Suprapubic skin (tissue), 4 donors: ENCODE measurements at places on chromosomes 13 and 19. TPM values are rescaled to one million over a fixed set of nuclear protein-coding genes. Genes with fewer than 3 reads are reported as not detected.

DNA sequence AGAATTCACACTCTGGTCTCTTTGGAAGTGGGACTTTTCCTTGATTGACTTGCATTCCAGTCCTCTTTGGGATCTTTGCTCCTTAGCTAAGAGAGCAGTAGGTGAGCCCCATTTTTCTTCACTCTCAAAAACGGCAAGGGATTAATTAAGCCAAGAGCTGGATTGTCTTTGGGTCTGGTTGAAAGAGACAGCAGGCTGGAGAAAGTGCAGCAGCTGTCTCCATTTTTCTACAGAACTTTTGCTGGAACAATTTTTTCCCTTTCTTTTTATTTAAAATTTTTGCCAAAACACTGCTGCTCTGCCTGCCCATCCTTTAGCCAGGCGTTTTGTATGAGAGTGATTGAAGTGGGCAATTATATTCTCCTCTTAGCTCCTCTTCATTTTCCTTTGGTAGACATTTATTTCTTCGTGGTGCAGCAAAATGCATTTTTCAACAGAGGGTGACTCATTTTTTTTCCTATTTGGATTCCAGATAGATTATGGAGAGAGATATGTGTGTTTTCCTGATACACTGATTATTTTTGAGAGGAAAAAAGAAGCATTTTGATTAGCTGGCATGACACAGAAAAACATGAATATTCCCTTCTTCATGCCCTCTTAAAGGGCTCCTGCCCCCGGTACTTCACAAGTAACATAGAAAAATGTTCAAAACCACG lies 371.2 kb upstream of the NBEA start:
- H3K27me3 ChIP-seq = no peaks in the 10 kb centered on the region
- no peaks in the 10 kb centered on the region for H3K4me1 ChIP-seq
- no peaks in the 10 kb centered on the region for H3K36me3 ChIP-seq
- DNase-seq = no peak
- H3K27ac ChIP-seq = no peak overlapping the region

GRCh38 chr13:45078003-45078402 lies 42.3 kb upstream of the GTF2F2 start:
- no peaks in the 10 kb centered on the region for H3K4me1 ChIP-seq
- DNase-seq = no peak

- peak overlapping the region; percentile 19 for H3K4me3 ChIP-seq
- peaks cover 81% of the 10 kb centered on the region for H3K36me3 ChIP-seq
- no peaks in the 10 kb centered on the region for H3K27me3 ChIP-seq
- H3K27ac ChIP-seq = no peak overlapping the region
- no peak for DNase-seq
Observed at GRCh38 chr19:13961826-13962698, 9.8 kb downstream of the DCAF15 start.

DNA sequence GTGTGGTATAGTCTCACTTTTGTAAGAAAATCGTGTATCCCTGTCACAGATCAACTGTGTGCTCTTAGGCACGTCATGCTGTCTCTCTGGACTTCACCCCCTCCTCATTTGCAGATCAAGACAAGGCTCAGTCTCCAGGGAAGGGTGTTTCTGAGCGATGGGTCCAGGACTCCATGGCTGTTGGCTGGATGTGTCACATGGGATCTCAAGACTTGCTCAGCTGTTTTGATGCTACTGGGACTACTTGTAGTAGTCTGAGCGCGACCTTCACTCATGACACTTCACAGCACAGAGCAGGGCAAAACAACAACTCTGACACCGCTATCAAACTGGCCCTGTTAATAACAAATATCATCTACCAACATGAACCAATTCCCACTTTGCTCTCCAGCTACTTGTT lies 36.2 kb downstream of the SMAD9 start:
- H3K27ac ChIP-seq = no peak overlapping the region
- H3K4me1 ChIP-seq = no peaks in the 10 kb centered on the region
- no peak for DNase-seq
- H3K36me3 ChIP-seq = peaks cover 5% of the 10 kb centered on the region
- H3K4me3 ChIP-seq = no peak overlapping the region

- no peaks in the 10 kb centered on the region for H3K27me3 ChIP-seq
- H3K4me1 ChIP-seq = peaks cover 84% of the 10 kb centered on the region
- no peaks in the 10 kb centered on the region for H3K36me3 ChIP-seq
- H3K4me3 ChIP-seq = no peak overlapping the region
- H3K27ac ChIP-seq = no peak overlapping the region
- DNase-seq = no peak
Observed at GRCh38 chr13:99044764-99045163, 66.9 kb upstream of the DOCK9 start.

The ETV2 gene
- 1.5 TPM for total RNA-seq

DNA sequence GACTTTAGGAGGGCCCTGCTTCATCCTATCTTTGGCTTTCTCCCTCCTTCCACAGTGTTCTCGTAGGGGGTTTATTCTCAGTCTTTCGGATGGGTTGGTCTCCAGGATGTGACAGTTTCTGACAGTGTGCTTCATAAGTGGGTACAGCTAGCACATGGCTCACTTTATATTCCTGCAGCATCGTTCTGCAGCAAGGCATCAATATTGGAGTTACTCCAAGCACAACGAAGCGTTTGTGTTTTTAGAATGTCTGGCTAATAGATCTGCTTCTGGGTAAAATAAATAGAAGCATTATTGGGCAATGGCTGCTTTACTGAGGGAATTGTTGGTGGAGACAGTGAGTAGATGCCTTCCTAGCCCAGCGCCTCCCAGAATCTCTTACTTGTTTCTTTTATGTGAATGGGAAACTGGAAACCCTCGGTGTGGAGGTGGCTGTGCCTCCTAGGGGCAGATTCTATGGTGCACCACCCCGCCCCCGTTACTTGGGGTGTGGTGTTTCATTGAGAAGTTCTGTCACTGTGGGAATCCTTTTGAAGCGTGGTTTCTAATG lies 2.0 kb downstream of the FARP1 start:
- H3K4me1 ChIP-seq = peaks cover 27% of the 10 kb centered on the region
- H3K27ac ChIP-seq = peak overlapping the region; percentile 86
- no peaks in the 10 kb centered on the region for H3K27me3 ChIP-seq
- peak overlapping the region; percentile 95 for H3K4me3 ChIP-seq
- no peaks in the 10 kb centered on the region for H3K36me3 ChIP-seq

- H3K36me3 ChIP-seq = no peaks in the 10 kb centered on the region
- no peak overlapping the region for H3K4me3 ChIP-seq
- H3K27me3 ChIP-seq = no peaks in the 10 kb centered on the region
- H3K4me1 ChIP-seq = peaks cover 9% of the 10 kb centered on the region
Observed at GRCh38 chr19:2532252-2533071, 56.5 kb downstream of the GADD45B start.

The ZNF17 gene
- 23.8 TPM for total RNA-seq

DNA sequence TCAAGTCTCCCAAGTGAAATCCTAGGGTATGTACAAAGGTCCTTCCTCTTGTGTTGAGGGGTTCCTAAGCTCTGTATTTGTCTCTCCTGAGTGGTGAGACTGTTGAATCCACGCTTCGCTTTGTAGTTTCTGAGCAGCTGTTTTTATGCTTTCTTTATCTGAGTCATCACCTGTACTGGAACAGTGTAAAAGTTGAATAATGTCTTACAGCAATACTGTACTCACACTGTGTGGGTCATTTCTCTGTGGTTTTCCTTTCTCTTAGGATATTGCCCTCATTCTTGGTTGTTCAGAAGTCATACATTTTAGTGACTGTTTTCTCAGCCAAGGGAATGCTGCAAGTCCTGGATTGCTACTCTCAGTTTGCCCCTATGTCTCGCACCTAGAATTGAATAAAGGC lies 1596.6 kb downstream of the SLITRK5 start:
- DNase-seq = no peak
- H3K4me1 ChIP-seq = no peaks in the 10 kb centered on the region
- no peaks in the 10 kb centered on the region for H3K36me3 ChIP-seq
- no peaks in the 10 kb centered on the region for H3K27me3 ChIP-seq

- peaks cover 40% of the 10 kb centered on the region for H3K4me1 ChIP-seq
- H3K27ac ChIP-seq = no peak overlapping the region
- no peak for DNase-seq
- H3K4me3 ChIP-seq = no peak overlapping the region
Observed at GRCh38 chr19:10497371-10497770, 5.8 kb downstream of the KEAP1 start.

The OLFM4 gene
- not detected for total RNA-seq

DNA sequence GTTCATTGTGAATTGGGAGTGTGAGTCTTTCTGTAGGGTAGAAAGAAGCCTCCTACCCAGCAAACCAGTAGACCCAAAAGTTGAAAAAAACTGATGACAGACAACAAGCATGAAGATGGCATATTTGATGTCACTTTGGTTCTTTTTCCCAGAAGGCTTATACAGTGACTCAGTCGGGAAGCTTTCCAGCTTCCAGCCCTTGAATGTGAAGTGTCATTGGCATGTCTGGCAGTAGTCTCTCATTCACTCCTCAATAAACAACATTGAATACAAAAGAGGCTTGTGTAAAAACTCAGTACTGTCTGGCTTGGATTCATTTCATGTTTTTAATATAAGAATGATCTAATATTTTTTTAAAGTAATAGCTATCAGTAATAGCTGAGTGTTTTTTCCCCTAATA lies 68.7 kb downstream of the IPO5 start:
- no peak for DNase-seq
- H3K27ac ChIP-seq = peak overlapping the region; percentile 42
- peaks cover 8% of the 10 kb centered on the region for H3K4me1 ChIP-seq
- peaks cover 50% of the 10 kb centered on the region for H3K36me3 ChIP-seq
- H3K27me3 ChIP-seq = no peaks in the 10 kb centered on the region

The AMH gene
- total RNA-seq = 1.7 TPM

DNA sequence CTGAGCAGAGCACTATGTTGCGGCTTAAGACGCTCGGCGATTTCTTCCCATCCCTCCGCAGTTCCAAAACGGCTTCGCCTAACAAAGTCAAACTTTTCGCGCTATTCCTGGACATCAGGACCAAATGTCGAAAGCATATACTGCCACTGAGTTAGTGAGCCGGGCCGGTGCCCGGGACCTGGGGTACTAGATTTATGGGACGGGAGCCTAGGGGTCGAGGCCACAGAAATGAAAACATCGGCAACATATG lies 699 bp downstream of the RCBTB2 start:
- H3K4me1 ChIP-seq = peaks cover 23% of the 10 kb centered on the region
- peak overlapping the region; percentile 95 for H3K27ac ChIP-seq
- no peaks in the 10 kb centered on the region for H3K36me3 ChIP-seq

- DNase-seq = no peak
- H3K4me1 ChIP-seq = no peaks in the 10 kb centered on the region
- no peaks in the 10 kb centered on the region for H3K27me3 ChIP-seq
Observed at GRCh38 chr13:62320129-62321108, 904.8 kb upstream of the PCDH20 start.

- DNase-seq = no peak
- H3K4me1 ChIP-seq = peaks cover 2% of the 10 kb centered on the region
Observed at GRCh38 chr13:40530961-40531360, 135.5 kb downstream of the FOXO1 start.

GRCh38 chr19:32914879-32915660 lies 45.5 kb upstream of the SLC7A9 start:
- H3K27me3 ChIP-seq = no peaks in the 10 kb centered on the region
- H3K4me1 ChIP-seq = no peaks in the 10 kb centered on the region
- no peak for DNase-seq

DNA sequence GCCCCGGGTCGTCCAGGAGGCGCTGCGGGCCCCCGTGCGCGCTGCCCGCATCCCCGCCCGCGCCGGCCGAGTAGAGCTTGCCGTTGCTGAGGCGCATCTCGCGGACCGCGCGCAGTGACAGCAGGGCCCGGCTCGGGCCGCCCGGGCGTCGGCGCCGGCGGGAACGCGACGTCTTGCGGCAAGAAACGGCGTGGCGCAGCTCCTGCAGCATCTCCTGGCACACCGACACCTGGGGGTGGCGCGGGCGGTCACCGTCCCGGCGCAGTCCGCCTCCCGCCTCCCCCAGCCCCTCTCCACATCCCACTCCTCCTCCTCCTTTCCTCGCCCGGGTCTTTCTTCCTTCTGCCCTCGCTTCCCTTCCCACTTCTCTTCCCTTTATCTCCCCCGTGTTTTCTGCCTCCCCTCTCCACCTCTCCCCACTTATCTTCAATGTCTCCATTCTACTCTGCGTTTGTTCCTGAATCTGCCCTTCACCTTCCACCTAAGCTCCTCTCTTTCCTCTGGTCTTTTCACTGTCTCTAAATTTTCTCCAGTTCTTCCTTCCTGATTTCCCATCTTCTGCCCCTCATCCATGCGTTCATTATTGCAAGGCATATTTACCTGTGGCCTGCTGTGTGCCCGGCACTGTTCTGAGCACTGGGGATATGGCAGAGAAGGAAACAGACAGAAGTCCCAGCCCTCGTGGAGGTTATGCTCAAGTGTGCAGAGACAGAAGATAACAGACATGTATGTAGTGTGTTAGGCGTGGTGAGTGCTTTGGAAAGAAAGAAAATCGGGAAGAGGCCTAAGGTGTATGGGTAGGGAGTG lies 5.2 kb upstream of the ATP1A3 start:
- DNase-seq = no peak
- no peak overlapping the region for H3K4me3 ChIP-seq
- peaks cover 21% of the 10 kb centered on the region for H3K4me1 ChIP-seq
- H3K36me3 ChIP-seq = no peaks in the 10 kb centered on the region

DNA sequence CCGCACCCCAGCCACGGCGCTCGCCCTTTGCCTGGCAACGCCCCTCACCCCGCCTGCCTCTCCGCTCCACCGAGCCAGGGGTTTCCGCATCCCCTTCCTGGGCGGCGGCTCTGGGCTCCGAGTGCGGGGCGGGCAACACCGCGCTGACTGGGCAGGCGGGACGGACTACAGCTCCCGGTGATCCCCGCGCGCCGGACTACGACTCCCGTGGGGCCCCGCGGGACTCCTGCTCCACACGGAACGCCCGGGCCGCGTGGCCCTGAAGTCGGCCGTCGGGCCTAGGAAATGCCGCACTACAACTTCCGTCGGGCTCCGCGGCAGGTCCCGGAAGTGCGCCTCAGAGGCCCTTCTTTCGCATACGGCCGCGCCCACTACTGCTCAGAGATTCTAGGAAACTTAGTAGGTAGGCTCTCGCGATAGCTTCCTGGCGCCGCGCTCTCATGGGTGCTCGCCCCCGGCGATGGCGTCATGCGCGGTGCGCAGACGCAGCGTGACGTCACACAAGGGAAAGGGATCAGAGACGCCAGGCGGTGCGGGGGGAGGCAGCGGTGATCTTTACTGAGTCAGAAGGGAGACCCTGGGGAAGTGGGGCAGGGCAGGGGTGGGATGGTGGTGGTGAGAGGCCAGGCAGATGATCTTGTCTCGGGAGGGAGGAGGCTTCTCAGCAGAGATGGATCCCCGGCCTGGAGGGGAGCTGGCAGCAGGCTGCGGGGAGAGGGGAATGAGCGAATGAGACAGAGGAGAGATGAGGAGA lies at the start of gene JOSD2:
Gene JOSD2, minus strand, starts transcription at position 123 of the 754 bp plus-strand sequence. CDS start 760 bp downstream, outside the sequence.
- peak within 1 kb of the TSS; percentile 64 for H3K4me3 ChIP-seq
- peak; percentile 99 for DNase-seq
- peaks cover 19% of the 10 kb centered on the region for H3K4me1 ChIP-seq

DNA sequence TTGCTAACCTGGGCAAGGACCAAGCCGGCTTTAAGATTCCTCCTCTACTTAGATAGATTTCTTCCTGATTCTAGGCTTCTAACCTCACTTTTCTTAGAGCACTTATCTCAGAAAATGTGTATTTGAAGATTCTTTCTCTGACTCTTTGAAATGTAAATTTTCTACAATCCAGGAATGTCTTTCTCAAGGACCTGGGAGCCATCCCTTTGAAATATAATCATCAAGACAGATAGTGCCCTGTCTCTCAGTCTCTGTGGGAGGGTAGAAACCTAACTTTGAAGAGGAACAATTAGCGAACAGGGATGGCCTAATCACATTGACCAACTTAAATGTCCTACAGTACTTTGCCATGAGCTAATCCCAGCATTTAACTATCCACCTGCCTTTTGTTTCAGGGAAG lies 1646.0 kb downstream of the PCDH9 start:
- no peaks in the 10 kb centered on the region for H3K36me3 ChIP-seq
- no peaks in the 10 kb centered on the region for H3K27me3 ChIP-seq
- H3K27ac ChIP-seq = no peak overlapping the region
- H3K4me1 ChIP-seq = no peaks in the 10 kb centered on the region

The PSG2 gene
- 0.51 TPM for total RNA-seq
